ENCODE measurements at places on chromosomes 5 and 9.
A peak's percentile ranks its signal among the peaks of the same experiment; 100 is the strongest.

GRCh38 chr5:82561797-82562196, 283.6 kb upstream of the RPS23 start:
- no peak for DNase-seq

GRCh38 chr5:40652441-40653220, 27.1 kb upstream of the PTGER4 start:
- DNase-seq: no peak

GRCh38 chr5:107533910-107534876, 136.5 kb downstream of the EFNA5 start:
- DNase-seq: no peak

GRCh38 chr5:116084287-116084691, 536 bp upstream of the COMMD10 start:
- peak; percentile 34 for DNase-seq

GRCh38 chr9:114159691-114160090, 4.4 kb downstream of the COL27A1 start:
- no peak for DNase-seq

DNA sequence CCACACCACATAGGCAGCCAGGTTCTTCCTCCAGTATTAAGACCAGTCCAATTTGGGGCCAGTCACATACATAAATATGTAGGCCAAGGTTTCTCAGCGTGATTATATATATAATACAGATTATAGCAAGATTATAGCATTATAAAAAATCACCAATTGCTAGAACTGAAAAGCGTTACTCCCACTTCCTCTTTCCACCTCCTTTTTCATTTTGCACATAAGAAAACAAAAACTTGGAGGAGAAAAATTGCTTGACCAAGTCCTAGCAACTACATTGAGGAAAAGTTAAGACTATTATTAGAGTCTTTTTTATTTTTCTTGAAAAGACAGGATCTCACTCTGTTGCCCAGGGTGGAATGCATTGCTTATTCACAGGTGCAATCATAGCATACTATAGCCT, 262.7 kb upstream of the KCNN2 start:
- no peak for DNase-seq

GRCh38 chr5:1118738-1119137, 6.9 kb upstream of the SLC12A7 start:
- DNase-seq: no peak

- no peak for DNase-seq
Measured at GRCh38 chr5:39506211-39506610, 81.4 kb upstream of the DAB2 start.

GRCh38 chr5:180825768-180826525, 23.3 kb upstream of the MGAT1 start:
- DNase-seq: no peak

DNA sequence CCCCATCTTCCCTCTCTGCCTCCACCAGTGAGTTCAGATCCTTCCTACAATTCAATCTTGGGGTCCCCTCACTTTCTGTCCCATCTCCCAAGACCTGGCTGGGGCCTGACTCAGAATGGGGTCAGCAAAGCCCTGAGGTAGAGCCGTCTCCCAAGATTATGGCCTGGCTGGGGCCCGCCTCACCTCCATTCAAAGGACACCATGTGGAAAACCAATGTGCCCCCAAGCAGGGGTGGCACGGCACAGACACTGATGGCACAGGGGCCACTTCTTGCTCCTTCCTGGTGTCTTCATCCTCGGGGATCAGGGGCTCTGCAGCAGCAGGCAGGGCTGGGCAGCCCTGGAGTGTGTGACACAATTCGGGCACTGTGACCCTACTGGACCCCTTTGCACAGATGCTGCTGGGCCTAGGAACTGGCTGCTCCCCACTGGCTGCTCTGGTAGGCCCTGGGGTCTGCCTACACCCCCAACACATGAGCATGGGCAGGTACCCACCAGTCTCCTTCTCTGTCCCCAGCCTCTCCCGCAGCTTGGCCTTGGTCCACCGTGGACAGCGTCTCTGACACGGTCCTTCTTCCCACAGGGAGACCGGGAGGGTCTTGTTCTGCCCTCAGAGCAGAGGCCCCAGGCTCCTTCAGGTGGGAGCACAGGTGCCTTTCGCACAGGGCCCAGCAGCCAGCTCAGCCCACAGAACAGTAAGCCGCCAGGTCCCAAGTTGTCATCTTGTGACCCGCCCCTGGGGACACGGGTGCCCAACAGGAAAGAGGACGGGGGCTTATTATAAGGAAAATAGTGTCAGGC, 89.5 kb downstream of the ADAMTS2 start:
- DNase-seq: no peak

DNA sequence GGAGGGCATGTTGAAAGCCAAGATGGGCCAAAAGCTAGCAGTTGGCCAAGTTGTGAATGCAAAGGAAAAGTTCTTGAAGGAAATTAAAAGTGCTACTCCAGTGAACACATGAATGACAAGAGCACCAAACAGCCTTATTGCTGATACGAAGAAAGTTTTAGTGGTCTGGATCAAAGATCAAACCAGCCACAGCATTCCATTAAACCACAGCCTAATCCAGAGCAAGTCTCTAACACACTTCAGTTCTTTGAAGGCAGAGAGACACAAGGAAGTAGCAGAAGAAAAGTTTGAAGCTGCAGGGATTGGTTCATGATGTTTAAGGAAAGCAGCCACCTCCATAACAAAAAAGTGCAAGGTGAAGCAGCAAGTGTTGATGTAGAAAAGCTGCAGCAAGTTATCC, 71.6 kb downstream of the ERCC6L2 start:
- no peak for DNase-seq

- DNase-seq: no peak
Measured at GRCh38 chr5:6496207-6496584, 47.5 kb downstream of the UBE2QL1 start.

- DNase-seq: no peak
Measured at GRCh38 chr5:75640826-75641225, 29.6 kb downstream of the ANKDD1B start.

GRCh38 chr9:104374711-104375110, 129.4 kb upstream of the OR13F1 start:
- no peak for DNase-seq

DNA sequence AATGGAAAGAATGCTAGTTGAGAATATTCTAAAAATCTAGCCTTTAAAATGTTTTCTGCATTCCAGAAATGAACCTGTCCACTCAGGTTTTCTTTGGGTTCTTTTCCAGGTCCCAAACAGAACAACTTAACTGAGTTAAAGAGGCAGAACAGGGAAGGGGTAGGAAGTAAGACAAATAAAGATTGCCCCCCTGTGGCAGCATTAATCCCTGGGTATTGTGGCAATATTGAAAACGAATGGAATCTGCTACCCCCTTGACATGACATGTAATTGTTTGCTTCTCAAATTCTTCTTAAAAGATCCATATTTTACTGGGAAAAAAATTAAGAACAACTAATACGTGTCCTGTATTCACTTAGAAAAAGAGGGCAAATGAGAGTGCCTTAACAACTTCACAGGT, 9.3 kb upstream of the RBM22 start:
- peak; percentile 61 for DNase-seq

DNA sequence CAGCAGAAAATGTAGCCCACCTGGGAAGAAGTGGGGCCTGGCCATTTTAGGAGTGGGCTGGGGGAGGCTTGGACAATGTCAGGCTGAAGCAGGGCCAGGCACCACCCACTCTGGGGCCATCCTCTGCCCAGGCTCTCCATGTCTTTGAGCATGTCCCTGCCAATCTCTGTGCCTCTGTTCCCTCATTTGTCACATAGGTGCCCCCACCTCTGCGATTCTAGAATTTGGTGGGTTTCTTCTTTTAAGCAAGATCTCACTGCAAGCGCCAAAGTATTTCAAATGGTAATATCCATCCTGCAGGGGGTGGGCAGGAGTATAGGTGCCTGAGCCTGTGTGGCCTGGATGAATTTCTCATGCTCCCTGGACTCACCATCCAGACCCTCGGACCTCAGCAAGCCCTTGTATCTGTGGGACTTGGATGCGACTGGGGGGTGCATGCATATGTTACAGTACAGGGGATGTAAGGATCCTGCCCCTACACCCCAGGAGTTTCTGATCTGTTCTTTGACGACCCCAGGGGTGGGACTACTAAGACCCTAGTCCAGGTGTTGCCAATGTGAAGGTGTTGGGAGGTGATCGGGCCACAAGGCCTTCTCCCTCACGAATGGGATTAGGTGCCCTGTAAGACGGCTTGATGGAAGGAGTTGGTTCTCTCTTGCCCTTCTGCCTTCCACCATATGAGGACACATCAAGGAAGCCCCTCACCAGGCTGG, 4.3 kb downstream of the CD74 start:
- no peak for DNase-seq

- no peak for DNase-seq
Measured at GRCh38 chr5:172463031-172463430, 8.7 kb upstream of the SH3PXD2B start.

- DNase-seq: no peak
Measured at GRCh38 chr9:21592063-21592338, 109.9 kb upstream of the IFNE start.

- no peak for DNase-seq
Measured at GRCh38 chr9:13279284-13280141, at the start of gene MPDZ. Gene MPDZ, minus strand, starts transcription at chr9:13279692. Its CDS starts 29,377 bp downstream, at chr9:13250315.

- DNase-seq: no peak
Measured at GRCh38 chr5:11555171-11555570, 349.1 kb downstream of the CTNND2 start.

- DNase-seq: no peak
Measured at GRCh38 chr9:130825351-130825651, 9.8 kb upstream of the ABL1 start.

- DNase-seq: no peak
Measured at GRCh38 chr5:57575839-57576238, 93.2 kb upstream of the ACTBL2 start.

DNA sequence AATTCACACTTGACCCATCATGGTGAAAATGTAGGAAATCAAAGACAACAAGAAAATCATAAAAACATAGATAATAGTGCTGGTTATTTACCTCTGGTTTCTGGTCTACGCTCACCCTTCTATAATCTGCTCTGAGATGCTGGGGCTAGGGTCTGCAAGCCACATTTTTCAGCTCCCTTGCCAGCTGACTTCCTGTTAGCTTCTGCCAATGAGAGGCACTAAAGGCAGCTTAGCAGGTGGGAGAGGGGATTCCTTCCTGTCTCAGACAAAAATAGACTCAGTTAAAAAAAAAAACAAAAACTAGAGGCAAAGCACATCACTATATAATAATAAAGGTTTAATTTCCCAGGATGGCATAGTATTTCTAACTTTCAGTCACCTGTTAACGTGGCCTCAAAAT, 20.2 kb upstream of the N4BP3 start:
- no peak for DNase-seq
